ENCODE measurements at places on chromosomes 5 and 9. TPM values are rescaled to one million over a fixed set of nuclear protein-coding genes. Genes with fewer than 3 reads are reported as not detected.

RNF183 gene
- polyA plus RNA-seq, result not detected

ITGA1 gene
- 8.1 TPM for polyA plus RNA-seq

RLN2 gene
- not detected for polyA plus RNA-seq

GRCh38 chr9:4559261-4560182 is 69.3 kb downstream of the SLC1A1 start:
- no peak for DNase-seq

DNA sequence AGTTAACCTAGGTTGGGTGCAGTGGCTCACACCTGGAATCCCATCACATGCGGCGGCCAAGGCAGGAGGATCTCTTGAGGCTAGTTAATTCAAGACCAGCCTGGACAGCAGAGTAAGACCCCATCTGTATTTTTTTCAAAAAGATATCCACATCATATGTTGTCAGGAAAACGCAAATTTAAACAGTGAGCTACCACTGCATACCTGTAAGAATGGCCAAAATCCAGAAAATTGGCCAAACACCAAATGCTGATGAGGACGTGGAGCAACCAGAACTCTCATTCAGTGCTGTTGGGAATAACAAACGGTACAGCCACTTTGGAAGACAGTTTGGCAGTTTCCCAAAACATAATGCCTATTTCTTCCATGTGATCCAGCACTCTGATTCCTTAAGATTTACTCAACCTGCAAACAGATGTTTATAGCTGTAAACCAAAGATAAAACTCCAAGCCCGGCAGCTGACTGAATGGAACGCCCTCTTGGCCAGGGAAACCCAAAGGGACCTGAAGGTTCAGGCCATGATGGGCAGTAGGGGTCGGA is 12.4 kb downstream of the CEL start:
- peak; percentile 56 for DNase-seq
